ENCODE measurements at places on chromosomes 11 and 22.

- no peak for DNase-seq
Measured at GRCh38 chr11:128421577-128422330, 165.6 kb downstream of the ETS1 start.

DNA sequence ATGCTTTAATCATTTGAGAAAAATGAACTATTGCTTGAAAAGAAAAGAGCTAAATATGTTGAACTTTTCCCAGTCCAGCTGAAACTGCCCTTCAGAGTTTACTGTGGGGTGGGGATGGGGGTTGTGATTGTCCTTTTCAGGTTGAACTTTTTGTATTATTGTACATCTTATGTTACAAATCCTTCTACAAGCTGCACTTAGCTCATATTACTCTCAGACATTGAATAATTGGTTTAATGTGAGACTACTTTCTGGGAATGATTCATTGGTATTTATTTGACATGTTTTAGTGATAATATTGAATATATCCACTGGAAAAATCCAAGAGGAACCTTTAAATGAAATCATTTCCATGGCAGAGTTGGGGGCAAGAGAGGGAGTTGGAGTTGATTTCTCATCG is 84.9 kb downstream of the ATXN10 start:
- no peak for DNase-seq

- no peak for DNase-seq
Measured at GRCh38 chr22:41919357-41920224, 4.7 kb upstream of the SHISA8 start.

- no peak for DNase-seq
Measured at GRCh38 chr11:37642296-37642695, 1044.3 kb upstream of the RAG2 start.

- no peak for DNase-seq
Measured at GRCh38 chr22:42866100-42866499, 9.0 kb upstream of the ARFGAP3 start.

DNA sequence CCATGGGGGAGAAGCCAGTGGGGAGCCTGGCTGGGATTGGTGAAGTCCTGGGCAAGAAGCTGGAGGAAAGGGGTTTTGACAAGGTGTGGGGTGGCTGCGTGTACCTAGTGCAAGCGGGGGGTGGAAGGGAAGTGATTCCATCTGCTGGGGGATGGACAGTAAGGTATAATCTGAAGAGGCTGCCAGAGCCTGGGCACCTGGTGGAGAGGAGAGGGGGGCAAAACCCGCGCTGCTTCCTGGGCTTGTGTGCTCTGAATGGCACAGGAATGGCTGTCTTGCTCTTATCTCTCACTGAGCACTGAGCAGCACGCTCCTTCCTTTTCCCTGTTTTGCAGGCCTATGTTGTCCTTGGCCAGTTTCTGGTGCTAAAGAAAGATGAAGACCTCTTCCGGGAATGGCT is 988 bp downstream of the BANF1 start:
- DNase-seq = no peak

DNA sequence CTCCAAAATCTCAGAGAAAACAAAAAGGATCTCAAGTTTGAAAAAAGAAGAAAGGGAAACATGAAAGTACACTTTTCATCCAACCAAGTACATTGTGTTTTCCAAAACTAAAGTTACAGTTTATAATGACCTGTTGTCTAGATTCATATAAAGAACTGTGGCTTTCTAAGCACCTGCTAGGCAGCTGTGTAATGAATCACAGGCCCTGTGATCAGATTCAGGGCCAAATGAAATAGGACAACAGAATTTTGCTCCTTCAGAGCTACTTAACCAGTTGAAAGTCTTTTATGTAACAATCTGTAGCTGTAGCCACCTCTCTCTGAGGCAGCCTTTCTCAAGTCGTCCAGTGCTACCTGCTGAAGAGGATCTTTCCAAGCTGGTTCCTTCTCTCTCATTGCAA is 960.0 kb upstream of the RAG2 start:
- no peak for DNase-seq

DNA sequence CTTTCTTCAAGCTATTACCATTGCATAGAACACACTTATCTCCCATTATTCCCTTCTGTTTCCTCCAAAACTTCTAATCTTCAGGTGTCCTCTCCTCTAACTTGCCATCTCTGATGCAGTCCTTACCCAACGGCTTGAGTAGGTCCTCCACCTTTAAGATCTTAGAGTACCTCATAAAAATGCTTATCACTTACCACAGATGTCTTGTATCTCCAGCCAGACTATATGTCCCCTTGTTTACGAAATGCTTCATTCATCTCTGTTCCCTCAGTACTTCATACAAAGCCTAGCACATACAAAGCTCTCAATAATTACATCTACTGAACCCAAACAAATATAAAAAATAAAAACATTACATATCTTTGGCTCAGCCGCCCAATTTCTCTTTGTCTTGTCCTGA is 49.2 kb downstream of the PAK1 start:
- no peak for DNase-seq

DNA sequence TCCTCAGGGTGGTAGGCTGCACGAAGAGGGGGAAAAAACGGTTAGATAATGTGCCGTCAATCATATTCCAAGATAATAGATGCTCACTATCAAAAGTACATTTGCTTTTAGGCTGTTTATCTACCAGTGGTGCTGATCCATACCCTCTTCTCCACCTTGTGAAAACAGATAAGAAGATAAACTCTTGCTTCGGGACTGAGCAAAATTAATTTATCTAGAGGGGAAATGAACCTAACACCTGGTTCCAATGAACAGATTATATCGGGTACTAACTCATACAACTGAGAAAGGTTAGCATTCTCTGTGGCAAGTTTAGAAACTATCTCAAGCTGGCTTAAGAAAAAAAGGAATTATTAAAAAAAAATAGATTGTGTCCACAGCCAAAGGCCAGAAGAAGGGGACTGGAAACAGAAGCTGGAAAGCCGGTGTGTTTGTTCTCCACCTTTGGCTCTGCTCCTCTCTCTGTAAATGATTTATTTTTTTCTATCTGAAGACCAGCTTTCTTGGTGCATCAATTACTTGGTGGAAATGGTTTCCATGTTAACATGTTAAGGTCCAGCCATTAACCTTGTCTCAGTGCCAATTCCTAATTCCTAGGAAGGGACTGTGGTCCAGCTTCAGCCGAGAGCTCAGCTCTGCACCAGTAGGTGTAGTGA is 55.8 kb downstream of the SC5D start:
- DNase-seq = no peak

DNA sequence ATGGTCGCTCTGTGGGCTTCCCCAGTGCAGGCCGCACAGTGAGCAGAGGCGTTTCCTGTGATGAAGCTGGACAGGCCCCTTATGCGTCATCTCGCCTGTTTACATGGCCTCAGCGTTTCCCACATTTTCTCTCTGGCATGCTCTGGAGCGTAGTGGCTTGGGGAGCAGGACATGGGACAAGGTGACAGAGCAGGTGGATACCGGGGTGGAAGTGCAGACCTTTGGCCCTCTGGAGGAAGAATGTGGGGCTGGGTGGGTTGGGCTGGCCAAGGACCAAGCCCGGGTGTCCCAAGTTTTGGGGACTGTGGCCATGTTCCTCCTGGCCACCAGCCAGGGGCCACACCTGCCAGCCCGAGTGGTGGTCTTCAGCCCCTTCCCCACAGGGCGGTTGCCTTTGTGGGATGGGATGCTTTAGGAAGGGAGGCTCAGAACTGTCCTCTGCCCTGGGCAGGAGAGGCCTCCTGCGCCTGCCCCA is 446.6 kb downstream of the TBC1D22A start:
- DNase-seq = no peak

DNA sequence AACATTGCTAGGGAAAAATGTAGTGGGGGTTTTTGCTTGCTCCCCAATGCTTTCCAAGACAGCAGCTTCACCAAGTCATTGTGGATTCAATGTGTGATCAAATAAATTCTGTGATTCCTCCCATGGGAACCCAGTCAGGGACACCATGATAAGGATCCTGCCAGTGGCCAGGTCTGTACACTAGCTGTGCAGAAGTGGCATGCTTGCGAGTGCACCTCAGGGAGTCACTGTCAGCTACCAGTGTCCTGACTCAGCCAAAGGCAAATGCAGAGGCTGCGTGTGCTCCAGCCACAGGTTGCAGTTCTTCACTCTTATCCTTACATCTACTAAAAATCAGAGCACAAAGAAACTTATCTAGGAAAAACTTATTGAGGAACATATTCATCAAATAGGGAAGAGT is 9.4 kb upstream of the ACRV1 start:
- no peak for DNase-seq

DNA sequence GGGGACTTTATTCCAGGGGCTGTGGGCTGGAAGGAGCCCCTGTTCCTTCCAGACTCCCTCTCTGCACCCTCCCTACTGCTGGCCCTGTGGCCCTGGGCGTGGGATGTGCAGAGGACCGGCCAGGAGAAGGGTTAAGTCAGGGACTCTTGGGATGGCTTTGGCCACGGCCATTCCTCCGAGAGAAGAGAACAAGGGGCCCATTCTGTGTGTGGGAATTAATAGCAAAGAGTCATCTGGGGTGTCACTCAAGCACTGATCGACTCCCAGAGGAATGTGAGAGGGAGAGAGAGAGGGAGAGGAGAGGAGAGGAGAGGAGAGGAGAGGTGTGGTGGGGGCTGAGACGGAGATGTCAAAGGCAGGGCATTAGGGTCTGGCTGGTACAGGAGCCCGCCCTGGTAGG is 14.2 kb upstream of the SOX10 start:
- DNase-seq = no peak

DNA sequence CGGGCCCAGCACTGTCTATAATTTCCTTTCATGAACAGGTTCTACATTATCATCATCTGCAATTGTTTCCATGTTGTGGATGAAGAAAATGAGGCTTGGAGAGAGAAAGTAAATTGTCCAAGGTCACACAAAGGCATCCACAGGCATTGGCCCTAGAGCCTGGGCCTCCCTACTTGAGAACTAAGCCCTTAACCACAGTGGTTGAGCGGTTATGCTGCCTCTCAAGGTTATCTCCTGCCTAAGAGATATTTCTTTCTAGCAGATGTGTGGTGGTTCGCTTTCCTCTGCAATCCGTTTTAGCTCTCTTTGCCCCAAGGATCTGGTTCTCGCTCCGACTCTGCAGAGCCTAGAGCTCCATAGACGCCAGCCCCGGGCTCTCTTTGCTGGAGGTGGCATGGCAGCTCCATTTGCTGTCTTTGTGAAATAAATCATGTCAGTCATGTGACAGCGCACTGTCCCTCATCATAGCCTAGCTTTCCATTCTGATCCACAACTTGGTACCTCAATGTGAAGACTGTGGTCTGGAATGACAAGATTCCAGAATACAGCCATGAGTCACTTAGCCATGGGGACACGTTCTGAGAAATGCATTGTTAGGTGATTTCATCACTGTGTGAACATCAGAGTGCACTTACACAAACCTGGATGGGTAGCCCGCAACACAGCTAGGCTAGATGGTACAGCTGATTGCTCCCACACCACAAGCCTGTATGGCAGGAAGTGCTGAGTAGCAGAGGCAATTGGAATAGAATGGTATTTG is 27.2 kb downstream of the RPS6KA4 start:
- DNase-seq = no peak

- DNase-seq = peak; percentile 84
Measured at GRCh38 chr11:30960387-30960992, 374.3 kb upstream of the MPPED2 start.
